ENCODE measurements at places on chromosomes 12 and 14.

GRCh38 chr12:123270214-123271000 is 1.2 kb downstream of the CDK2AP1 start:
- no peak for DNase-seq

- DNase-seq: no peak
Measured at GRCh38 chr14:60094306-60094897, 2.7 kb downstream of the PCNX4 start.

DNA sequence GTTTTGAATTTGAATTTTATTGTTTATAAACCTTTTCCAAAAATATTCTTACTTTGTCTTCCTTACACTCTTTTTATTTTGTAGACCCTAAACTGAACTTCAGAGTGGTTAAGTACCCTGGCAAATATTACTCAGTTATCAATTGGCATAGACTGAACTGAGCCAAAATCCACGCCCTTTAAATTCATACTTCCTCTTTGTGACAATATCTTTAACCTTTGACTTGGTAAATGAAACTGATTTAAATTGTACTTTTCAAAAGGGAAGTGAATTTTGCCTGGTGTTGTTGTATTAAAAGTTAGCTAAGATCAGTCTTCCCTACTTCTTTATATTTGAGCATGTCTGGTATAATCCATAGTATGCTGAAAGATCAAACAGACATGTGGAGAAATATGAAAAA is 184.3 kb upstream of the USP15 start:
- no peak for DNase-seq

DNA sequence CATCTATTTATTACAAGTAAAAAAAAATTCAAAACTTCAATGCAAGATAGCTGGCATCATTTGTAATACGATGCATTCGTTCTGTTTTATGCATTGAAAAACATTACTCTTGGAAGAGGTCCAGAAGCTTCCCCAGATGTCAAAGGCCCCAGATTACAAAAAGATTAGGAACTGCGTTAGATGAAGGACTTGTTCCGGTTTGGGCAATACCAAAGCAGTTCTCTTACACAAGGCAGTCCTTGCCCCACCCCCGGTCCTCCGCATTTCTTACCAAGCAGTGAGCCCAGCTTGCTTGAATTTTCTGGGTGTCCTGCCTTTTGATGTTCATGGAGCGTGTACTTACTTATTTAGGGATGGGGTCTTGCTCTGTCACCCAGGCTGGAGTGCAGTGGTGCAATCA is 4.8 kb upstream of the HVCN1 start:
- DNase-seq: no peak

GRCh38 chr12:109476807-109477184 is 304 bp downstream of the KCTD10 start:
- no peak for DNase-seq

Measured in GDM1 (cell line).